ENCODE measurements at places on chromosomes 7 and 10.

DNA sequence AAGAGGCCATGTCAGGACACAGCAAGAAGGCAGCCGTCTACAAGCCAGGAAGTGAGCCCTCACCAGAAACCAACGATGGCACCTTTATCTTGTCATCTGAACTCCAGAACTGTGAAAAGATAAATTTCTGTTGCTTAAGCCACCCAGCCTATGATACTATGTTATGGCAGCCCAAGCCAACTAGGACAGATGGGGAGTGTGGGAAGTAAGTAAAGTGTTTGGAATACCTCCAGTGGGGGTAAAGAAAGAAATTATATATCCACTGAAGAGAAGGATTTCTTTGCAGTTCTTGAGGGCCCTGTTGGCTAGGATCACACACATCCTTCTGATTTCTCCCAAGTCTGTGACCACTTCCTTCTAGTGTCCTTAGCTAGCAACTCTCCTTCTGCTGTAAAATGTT, 384.4 kb downstream of the TNS3 start:
- DNase-seq = no peak

DNA sequence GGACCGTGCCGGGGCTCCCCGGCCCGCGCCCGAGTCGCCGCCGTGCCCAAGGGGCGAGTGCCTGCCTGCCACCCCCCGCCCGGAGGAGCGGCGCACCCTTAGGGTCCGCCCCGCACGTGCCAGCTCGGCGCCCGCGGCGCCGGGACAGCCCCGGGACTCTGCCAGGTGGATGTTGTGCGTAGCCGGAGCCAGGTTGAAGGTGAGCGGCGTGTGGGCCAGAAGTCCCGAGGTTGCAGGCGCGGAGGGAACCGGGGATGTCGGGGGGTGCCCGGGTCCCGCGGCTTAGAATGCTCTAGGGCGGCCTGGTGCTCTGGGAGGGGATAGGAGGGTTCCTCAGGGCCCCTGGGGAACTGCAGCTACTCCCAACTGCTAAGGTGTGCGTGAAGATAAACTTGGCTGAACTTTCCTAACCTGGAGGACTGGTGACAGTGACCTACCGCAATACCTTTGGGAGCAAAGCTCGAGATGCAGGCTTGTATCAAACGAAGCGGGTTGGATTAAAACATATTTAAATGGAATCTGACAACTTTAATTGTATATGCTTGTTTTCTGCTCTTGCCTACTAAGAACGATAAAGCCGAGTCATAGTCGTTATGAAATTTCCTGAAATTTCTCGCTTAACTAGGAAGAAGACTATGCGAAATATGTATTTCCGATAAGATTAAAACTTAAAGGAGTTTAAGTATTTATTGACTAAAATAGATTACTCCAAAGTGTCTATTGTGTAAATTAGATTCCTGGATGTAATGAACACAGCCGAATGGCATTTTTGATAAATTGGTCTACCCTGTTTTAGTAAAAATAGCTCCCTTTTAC, at the start of gene CUX1:
CUX1 (plus strand) TSS at position 156 of the 816 bp plus-strand sequence; CDS start at position 170, 14 bp downstream.
- no peak for DNase-seq

- no peak for DNase-seq
These were observed 39.8 kb upstream of the CDK13 start for GRCh38 chr7:39910108-39910869.

- DNase-seq = no peak
These were observed 6.5 kb upstream of the MET start for GRCh38 chr7:116665332-116665996.

- DNase-seq = no peak
These were observed at the start of gene IGFBP1 for GRCh38 chr7:45888185-45888992. TSS of gene IGFBP1 (plus strand) at chr7:45888488. CDS start at chr7:45888653, 165 bp downstream.

- no peak for DNase-seq
These were observed 172.3 kb downstream of the C1GALT1 start for GRCh38 chr7:7354674-7355073.

GRCh38 chr7:118195837-118196474, 12.0 kb downstream of the LSM8 start:
- DNase-seq = peak; percentile 1

DNA sequence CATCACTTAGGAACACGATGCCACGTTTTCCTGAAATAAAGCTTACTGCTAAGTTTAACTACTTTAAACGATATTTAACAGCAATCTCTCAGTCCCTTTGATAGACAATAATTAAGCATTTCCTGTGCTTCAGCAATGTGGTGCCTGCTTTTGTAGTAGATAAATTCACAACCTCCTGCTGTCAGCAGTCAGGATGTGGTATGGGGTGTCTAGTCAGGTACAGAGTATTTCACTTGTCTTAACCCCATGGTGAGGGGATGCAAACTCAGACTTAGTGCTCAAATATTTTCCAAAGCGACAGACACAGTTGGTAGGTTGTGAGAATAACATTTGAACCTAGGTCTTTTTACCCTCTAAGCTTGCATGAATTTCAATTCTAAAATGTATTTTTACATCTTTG, 526.2 kb upstream of the PFKP start:
- no peak for DNase-seq

- DNase-seq = no peak
These were observed 40.8 kb upstream of the LOXL4 start for GRCh38 chr10:98308669-98309365.

- no peak for DNase-seq
These were observed 2.4 kb downstream of the PLA2G12B start for GRCh38 chr10:72952189-72952588.

DNA sequence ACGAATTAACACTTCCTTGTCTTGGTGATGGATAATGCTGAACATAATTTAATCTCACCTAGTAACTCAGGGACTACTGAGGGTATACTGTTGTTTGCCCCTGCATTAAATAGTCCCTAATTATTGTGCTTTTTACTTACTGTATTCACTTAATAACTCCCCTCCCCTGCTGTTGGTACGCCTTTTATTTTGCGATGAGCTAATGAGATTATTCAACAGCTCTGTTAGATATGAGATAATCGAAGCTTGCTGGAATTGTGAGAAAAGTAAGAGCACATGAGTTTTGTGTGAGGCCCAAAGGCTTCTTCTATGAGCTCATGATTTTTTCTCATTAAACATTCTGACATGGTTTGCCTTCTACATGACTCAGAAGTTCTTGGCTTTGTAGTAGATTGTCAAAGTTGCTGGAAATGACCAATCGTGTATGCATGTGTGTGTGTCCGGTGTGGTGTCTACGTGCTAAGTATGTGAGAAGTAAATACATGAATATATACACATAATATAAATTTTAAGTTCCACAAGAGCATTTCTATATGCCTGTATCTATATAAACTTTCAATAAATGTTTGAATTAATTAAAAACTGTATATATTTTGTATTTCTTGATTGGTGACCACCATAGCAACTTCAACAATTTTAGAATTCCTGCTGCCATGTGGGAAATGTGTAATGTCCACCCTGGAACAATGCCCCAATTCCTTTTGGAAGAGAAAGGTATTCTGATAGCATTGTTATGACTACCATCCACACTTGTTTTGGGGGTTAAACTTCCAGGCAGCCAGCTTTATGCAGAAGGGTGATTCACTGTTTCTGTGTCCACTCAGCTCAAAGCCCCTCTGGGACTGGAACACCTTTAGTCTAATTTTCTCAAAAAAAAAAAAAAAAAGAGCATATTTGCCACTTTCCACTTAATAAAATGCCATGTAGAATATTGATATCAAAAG, 106.2 kb downstream of the SAMD9 start:
- DNase-seq = peak; percentile 79

GRCh38 chr10:15189133-15189885, 20.8 kb upstream of the NMT2 start:
- no peak for DNase-seq

DNA sequence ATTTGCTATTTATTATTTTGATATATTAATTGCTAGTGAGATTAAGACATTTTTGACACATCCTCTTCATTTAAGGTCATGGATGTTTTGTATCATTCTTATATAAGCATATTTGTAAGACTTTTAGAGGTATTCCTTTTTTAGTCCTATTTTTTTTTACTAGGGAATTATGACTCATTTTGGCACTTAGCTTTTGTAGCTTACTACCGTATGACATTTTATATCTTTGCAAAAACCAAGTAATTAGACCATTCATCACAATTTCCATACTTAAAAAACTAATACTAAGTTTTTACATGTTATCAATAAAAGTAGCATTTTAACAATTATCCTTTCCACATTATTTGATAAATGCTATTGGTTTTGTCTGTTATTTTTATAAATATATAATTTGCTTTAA, 41.6 kb downstream of the BMPR1A start:
- DNase-seq = no peak

GRCh38 chr7:28104041-28104541, 76.5 kb downstream of the JAZF1 start:
- no peak for DNase-seq

DNA sequence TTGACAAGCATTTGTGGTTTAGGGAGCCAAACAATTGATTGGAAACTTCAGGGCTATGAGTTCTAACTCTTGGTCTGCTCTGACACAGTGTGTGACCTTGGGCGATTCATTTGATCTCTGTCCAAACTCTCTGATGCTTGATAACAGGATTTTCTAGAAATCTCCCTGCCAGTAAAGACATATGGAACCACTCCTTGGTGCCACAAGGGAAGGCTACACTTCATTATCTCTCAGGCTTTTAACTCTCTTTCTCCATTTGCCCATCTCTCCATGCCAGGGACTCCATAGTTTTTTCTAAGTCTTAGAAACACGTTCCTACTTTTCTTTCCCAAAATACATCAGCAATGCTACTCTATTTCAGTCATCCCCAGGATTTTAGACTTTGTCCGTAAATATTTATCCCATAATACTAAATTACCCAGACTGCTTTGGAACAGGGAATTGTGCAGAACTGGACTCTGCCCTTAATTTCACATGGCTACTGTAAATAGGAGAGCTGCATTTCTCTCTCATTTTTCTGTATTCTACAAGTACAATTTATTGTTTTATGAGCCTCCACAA, 488.2 kb downstream of the SUGCT start:
- no peak for DNase-seq

- DNase-seq = no peak
These were observed 69.4 kb upstream of the OGDHL start for GRCh38 chr10:49831352-49832035.

GRCh38 chr7:142345811-142346210, 88.0 kb upstream of the PRSS58 start:
- DNase-seq = no peak

DNA sequence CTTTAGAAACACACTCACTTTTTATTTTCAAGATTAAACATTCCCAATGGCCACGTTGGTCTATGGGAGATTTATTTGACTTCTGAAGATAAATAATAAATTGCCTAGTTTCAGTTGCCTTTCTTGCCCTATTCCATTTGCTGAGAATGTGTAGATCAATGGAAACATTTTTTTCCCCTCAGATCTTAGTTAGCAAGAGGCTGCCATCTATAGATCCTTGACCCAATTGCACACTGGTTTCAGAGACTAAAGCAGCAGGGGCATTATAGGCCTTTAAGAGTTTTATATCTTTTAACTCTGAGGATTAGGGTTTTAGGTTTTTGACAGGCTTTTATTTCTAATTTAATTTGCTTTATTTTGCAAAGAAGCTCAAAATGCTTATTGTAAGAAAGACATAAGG, 163.2 kb upstream of the GPR26 start:
- DNase-seq = no peak

DNA sequence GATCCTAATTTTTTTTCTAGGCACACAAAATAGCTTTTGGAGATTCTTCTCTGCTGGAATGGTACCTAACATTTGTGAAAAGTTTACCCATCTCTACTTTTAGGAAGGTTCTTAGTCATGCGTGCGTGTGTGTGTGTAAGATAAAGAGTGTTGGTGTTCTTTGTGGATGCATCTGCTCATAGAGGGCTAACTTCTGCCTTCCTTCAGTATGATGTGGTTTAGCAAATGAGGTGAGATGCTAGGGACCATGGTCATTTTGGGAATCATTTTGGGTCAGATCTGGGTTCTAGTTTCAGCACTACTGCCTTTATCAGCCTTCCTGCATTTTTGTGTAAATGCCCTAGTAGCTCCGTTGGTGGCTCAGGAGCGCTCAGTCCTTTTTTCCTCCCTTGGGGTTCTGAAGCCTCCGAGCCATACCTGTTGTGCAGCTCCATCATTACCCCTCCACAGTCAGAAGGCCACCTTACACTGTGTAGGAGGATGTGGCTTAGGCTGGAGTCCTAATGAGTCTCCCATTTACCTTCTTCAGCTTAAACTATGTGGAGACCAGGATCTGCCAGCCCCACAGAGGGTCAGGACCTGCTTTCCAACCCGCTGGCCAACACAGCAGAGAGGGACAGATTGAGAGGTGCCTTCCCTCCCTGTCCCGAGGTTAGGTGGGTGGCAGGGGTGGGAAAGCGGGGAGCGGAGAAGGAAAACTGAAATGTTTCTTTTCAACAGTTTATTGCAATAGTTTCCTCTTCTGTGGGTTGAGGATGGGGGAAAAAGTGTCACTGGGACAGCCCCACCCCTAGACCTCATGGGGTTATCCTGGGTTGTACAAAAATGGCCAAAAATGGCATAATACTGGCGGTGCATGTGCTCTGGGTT, 31.2 kb downstream of the TSPAN14 start:
- no peak for DNase-seq

DNA sequence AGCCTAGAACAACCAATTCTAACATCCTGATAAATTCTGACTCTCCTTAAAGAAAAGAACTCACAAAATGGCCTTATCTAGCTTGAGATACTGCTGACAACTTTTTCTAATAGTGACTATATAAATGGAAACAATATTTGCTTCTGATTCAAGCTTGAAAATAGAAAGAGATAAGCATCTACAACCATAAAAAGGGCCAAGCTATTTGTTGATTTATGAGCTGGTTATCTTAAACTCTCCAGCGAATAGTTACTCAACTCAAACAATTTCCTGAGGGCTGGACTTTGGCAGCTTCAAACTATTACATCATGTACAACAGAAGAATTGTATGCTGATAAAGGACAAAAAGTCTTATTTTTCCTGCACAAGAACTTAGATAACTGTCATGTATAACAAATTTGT, 4.6 kb downstream of the USP54 start:
- DNase-seq = peak; percentile 80

GRCh38 chr7:100854146-100854895, 1.8 kb downstream of the SLC12A9 start:
- DNase-seq = no peak

GRCh38 chr10:71636588-71636987, 83.0 kb downstream of the C10orf105 start:
- no peak for DNase-seq
